Tibial artery (tissue), 4 donors: ENCODE measurements at places on chromosomes 6 and 20.
A peak's percentile ranks its signal among the peaks of the same experiment; 100 is the strongest.

DNA sequence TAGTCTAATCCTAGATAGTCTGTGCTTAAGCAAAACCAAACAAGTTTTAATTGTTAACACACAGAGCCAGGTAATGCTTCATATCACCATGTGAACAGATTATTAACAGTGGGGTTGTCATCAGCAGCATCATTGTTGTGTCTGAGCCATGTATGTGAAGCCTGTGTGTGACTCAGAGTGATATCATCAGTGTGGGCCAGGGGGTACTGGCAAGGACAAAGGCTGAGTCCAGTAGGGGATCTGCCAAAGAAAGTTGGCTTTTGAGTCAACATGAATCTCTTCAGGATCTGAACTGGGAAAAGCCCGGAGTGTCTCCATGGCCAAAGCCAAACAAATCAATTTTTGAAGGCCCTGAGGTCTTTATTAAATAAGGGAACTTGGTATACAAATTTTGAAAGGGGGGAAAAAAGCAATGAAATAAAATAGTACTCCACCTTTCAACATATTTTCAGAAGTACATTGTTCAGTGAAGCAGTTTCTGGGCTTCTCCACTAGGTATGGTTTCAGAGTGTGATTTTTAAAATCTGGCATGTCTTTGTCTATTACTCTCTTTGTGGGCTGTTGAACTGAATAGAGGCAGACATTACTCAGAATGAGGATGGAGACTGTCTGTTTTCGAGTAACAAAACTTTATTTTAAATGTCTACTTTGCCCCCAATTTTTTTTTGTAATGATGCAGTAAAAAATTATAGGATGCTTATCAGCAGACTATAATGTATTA, 444.2 kb upstream of the JAG1 start:
- no peak overlapping the region for H3K27ac ChIP-seq
- H3K4me1 ChIP-seq: no peaks in the 10 kb centered on the region
- no peak for DNase-seq
- H3K4me3 ChIP-seq: no peak overlapping the region
- no peaks in the 10 kb centered on the region for H3K27me3 ChIP-seq

DNA sequence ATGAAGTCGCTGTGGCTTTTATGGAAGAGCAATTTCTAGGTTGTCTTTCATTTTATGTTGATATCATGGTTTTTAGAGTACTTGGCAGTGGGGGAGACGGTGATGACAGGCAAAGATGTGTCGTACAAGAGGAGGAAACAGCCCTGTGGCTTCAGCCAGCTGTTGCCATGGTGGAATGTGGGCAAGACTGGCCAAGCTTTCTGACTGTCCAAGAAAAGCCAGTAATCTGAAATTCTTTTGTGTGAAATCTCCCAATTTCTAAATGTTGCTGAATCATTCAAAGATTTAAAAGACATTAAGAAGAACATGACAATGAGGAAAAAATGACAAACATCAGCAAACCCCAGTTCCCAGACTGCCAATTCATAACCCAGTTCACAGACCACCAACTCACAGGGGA, 23.1 kb downstream of the PFDN4 start:
- no peak for DNase-seq
- H3K27ac ChIP-seq: no peak overlapping the region
- no peaks in the 10 kb centered on the region for H3K27me3 ChIP-seq
- no peaks in the 10 kb centered on the region for H3K36me3 ChIP-seq

GRCh38 chr6:6357032-6357431, 36.6 kb upstream of the F13A1 start:
- DNase-seq: no peak
- H3K27me3 ChIP-seq: no peaks in the 10 kb centered on the region
- no peaks in the 10 kb centered on the region for H3K36me3 ChIP-seq

DNA sequence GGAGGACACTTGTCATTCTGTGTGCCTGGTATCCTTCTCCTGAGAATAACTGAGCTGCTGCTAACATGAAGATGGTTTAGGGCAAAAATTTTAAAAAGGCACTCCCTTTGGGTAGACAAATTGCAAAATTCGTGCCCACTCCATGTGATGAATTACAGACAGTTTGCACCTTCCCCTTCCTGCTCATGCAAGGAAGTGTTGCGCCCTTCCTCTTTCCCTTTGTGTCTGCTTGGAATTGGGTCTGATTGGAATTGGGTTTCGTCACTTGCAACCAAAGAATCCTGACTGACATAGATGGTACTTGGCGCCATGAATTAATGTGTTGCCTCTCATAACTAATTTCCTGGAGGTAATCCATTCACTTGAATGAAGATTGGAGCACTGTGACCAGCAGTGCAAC, 62.3 kb upstream of the SHLD1 start:
- H3K4me1 ChIP-seq: no peaks in the 10 kb centered on the region
- DNase-seq: no peak
- H3K27ac ChIP-seq: no peak overlapping the region
- H3K4me3 ChIP-seq: no peak overlapping the region
- no peaks in the 10 kb centered on the region for H3K36me3 ChIP-seq

GRCh38 chr6:88963139-88964090, at the start of gene RNGTT:
TSS of gene RNGTT (minus strand) at chr6:88963618. CDS start at chr6:88963409, 209 bp downstream.
- peak within 1 kb of the TSS; percentile 78 for H3K27ac ChIP-seq
- no peaks in the 10 kb centered on the region for H3K27me3 ChIP-seq
- peaks cover 21% of the 10 kb centered on the region for H3K4me1 ChIP-seq

- peaks cover 5% of the 10 kb centered on the region for H3K27me3 ChIP-seq
- H3K36me3 ChIP-seq: no peaks in the 10 kb centered on the region
- H3K4me1 ChIP-seq: no peaks in the 10 kb centered on the region
Measured at GRCh38 chr6:52231406-52232127, 12.7 kb downstream of the IL17F start.

DNA sequence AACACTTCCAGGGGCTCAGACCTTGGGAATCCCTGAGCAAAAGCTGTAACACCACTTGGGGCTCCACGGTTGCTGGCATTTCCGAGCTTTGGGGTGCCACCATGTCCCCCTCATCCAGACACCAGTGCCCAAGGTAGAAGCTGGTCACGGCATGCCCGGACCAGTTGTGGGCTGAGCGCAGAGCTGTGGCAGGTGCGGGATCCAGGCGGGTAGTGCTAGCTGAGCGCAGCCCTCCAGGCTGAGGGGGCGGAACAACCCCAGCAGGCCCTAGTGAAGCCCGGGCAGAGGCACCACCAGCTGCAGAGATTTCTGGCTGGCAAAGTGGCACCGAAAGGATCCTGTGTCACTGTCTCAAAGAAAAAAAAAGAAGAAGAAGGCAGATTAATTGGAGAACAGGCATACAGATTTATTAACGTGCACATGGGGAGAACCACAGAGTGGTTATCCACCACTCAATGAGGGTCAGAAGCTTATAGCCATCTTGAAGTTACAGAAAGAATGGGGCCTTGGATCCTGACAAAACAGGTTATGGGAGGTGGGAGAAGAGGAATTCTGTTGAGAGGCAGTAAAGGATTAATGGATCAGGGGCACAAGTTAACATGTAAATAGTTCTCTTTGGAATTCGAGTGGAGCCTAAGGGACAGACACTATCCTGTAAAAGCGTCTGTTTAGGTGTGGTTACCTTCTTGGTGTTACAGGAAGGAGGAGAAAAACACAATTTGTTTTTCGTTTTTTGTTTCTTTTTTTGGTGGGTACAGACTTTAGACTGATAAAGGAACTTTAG, 107.5 kb downstream of the CD24 start:
- no peak overlapping the region for H3K27ac ChIP-seq
- DNase-seq: no peak
- no peaks in the 10 kb centered on the region for H3K27me3 ChIP-seq

- no peak for DNase-seq
- H3K4me1 ChIP-seq: no peaks in the 10 kb centered on the region
- H3K27me3 ChIP-seq: no peaks in the 10 kb centered on the region
- no peak overlapping the region for H3K27ac ChIP-seq
- no peaks in the 10 kb centered on the region for H3K36me3 ChIP-seq
Measured at GRCh38 chr6:11535801-11536230, 1.7 kb upstream of the TMEM170B start.

DNA sequence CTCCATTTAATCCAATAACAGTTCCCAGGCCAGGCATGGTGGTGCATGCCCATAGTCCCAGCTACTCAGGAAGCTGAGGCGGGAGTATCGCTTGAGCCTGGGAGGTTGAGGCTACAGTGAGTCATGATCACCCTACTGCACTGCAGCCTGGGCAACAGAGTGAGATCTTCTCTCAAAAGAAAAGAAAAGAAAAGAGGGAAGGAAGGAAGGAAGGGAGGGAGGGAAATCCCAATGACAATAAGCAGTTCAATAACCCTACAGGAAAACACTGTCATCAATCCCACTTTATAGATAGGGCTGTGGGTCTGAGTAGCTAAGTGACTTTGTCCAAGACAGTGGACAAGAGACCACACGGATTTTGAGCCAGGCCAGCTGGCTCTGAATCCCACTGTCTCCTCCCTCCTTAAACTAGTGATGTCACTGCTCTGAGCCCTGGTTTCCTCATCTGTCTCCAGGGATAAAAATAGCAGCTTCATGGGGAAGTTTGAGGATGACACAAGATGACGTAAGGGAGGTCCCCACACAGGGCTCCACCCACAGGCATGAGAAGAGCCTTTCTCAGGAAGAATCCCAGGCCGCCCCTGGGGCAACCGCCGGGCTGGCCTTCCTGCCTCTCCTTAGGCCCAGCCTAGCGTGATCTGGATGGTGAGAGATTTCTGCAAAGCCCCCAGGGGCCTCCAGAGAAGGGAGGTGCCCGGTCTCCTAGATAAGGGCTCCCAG, 7.2 kb upstream of the TRIB3 start:
- H3K27me3 ChIP-seq: no peaks in the 10 kb centered on the region
- no peak for DNase-seq
- no peak overlapping the region for H3K27ac ChIP-seq
- no peak overlapping the region for H3K4me3 ChIP-seq

DNA sequence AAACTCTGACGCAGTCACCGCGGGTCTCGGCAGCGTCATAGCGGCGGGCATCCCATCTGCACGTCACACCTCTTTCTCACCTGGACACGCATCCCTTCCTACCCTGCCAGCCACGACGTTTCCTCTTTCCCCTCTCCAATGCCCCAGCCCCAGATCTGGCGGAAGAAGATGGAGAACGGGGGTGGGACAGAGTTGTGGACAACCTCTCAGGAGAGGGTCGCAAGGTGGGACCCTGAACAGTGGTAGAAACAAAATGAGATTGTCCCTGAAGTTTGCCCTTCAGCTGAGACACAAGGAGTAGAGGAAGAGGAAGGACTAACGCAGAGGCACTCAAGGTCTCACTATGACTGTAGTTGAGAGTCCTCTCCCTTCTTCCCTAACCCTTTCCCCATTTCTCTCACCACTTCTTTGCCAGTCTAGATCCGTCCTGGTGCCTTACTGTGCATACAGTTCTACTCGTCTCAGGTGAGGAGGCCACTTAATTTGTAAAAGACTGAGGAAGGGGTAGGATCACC, 562 bp downstream of the TRIM39 start:
- peaks cover 29% of the 10 kb centered on the region for H3K36me3 ChIP-seq
- H3K27me3 ChIP-seq: no peaks in the 10 kb centered on the region
- peak overlapping the region; percentile 62 for H3K4me3 ChIP-seq
- H3K27ac ChIP-seq: peak overlapping the region; percentile 85
- no peaks in the 10 kb centered on the region for H3K4me1 ChIP-seq

GRCh38 chr6:127458222-127458621, 967 bp downstream of the KIAA0408 start:
- peak overlapping the region; percentile 53 for H3K4me3 ChIP-seq
- no peak for DNase-seq
- no peaks in the 10 kb centered on the region for H3K27me3 ChIP-seq
- H3K27ac ChIP-seq: peak overlapping the region; percentile 81
- peaks cover 7% of the 10 kb centered on the region for H3K4me1 ChIP-seq

- peaks cover 23% of the 10 kb centered on the region for H3K36me3 ChIP-seq
- no peak for DNase-seq
- no peaks in the 10 kb centered on the region for H3K4me1 ChIP-seq
- no peak overlapping the region for H3K4me3 ChIP-seq
- no peak overlapping the region for H3K27ac ChIP-seq
Measured at GRCh38 chr20:32321390-32321789, 36.7 kb upstream of the ASXL1 start.
